HS-5 (cell line): ENCODE measurements at places on chromosomes 16 and 17.
A peak's percentile ranks its signal among the peaks of the same experiment; 100 is the strongest.

- DNase-seq, result no peak
Observed at GRCh38 chr17:36011201-36011600, 6.6 kb downstream of the CCL23 start.

DNA sequence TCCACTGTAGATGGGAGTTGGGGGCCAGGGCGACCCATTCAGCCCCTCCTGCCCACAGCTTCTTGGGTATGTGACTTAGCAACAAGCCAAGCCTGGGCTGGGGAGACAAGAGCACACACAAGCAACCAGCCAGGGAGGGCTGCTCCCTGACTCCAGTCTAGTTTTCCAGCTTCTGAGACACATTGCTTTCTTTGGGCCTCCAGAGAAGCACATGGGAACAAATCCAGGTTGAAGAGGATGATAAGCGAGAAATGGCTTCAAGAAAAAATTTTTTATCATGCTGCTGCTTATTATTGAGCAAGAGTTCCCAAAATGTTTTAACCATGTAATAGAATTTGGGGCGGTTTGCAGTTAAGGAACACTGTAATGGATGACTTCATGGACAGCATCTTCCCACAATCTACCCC, 173.7 kb downstream of the SOX9 start:
- no peak for DNase-seq

- DNase-seq, result peak; percentile 54
Observed at GRCh38 chr16:59604354-59604753, 870.2 kb upstream of the GOT2 start.

DNA sequence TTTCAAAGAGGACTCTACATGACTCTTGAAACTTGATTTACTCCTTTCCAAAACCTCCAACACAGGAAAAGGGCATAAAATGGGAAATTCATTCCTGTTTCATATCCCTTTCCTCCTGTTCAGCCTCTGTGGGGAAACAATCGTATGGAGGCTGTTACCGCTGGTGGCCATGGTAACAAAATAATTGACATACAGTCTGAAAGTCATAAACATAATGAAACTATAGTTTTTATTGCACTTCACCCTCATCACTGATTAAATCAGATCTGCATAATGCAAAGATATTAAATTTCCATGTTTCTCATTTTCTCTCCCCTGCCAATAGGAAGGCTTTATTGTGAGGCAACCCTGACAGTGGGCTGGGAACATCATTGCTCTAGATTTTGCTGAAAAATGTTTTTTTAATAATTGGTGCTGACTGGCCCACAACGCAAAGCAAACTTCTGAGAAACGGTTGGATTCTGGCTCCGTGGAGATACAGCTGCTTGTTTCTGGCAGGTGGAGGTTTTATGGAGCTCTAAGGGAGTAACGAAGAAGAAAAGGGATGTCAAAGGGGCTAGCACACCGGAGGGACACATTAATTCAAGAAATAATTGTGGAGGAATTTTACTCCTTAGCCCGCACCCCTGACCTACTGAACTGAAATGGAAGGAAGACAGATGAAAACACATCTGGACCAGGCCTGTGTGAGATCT, 154.2 kb upstream of the SHISA6 start:
- DNase-seq, result no peak

- DNase-seq, result no peak
Observed at GRCh38 chr17:9179602-9180001, 158.3 kb downstream of the NTN1 start.

DNA sequence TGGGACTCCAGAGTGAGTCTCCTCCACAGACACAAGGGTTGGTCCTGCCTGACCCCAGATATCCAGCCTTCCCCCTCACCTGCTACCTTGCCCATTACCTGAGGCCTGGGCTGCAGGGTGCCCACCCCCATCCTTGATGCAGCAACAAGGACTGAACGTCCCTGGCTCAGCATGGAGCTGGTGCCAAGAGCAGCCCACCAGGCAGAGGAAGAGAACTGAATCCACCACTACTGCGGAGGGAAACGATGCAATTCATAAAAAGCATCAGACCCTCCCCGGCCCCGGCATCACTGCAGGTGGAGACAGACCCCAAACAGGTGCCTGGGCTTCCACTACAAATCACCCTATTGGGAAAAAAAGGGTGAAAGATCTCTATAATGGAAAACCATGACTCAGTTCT, 131.0 kb upstream of the TNRC6C start:
- DNase-seq, result no peak

- no peak for DNase-seq
Observed at GRCh38 chr17:28975031-28975430, 23.7 kb upstream of the PHF12 start.

- DNase-seq, result no peak
Observed at GRCh38 chr17:70080541-70081347, 5.7 kb downstream of the KCNJ16 start.

GRCh38 chr16:7294020-7294419, 38.6 kb upstream of the RBFOX1 start:
- no peak for DNase-seq

- no peak for DNase-seq
Observed at GRCh38 chr16:87692176-87692575, 73.6 kb downstream of the KLHDC4 start.

DNA sequence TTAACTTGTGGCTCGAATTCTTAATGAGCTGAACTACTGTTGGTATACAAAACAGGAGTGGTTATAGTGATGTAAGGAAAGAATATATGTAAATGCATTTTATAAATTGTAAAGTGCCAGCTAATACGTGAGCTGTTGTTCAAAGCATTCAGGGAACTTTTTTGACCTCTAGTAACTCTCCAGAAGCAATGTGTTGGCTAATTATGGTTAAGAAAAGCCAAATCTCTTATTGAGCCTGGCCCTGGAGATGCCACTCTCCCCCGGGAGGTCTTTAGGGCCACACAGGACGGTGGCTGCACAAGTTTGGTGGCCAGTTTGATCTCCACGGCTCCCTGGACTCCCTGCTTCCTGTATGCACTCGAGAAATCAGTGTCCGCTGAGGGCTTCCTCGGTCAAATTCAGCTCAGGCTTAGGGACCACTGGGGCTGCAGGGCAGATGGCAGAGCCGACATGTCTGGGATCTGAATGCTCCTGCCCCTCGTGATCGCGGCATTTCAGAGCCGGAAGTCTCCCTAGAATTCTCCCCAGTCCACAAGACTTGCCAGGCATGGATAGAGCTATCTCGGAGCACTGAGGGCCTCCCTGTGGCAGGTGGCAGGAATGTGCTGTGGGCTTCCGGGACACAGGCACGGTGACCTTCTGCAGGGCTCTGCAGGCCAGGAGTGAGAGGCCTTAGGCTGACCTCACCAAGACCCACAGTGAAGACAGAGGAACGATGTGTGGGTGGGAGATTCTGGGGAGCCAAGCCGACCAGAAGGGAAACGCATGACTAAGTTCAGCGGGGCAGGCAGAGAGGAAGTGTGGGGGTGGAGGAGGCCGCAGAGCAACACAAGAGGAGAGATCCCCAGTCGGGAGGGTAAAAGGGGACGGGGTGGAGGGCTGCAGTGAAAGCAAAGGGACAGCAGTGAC, 18.6 kb upstream of the PITPNM3 start:
- DNase-seq, result no peak

- DNase-seq, result no peak
Observed at GRCh38 chr17:78476973-78477372, 98.5 kb downstream of the PGS1 start.

DNA sequence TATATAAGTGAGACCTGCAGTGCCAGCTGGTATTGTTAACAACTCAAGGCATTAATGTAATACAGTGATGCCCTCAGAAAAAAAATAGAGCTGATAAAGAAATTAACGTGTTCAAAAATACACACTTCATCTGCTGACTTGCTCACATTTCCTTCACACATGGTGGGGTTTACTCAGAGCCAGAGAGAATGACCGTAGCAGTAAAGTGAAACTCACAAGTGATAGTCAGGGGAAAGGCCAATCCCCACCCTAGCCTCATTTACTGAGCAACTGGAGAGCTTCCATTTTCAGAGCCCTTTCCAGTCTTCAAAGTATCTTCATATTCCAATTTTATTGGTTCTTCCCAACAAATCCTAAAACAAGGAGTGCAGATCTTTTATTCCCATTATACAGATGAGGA, 74.0 kb upstream of the HLF start:
- DNase-seq, result no peak

DNA sequence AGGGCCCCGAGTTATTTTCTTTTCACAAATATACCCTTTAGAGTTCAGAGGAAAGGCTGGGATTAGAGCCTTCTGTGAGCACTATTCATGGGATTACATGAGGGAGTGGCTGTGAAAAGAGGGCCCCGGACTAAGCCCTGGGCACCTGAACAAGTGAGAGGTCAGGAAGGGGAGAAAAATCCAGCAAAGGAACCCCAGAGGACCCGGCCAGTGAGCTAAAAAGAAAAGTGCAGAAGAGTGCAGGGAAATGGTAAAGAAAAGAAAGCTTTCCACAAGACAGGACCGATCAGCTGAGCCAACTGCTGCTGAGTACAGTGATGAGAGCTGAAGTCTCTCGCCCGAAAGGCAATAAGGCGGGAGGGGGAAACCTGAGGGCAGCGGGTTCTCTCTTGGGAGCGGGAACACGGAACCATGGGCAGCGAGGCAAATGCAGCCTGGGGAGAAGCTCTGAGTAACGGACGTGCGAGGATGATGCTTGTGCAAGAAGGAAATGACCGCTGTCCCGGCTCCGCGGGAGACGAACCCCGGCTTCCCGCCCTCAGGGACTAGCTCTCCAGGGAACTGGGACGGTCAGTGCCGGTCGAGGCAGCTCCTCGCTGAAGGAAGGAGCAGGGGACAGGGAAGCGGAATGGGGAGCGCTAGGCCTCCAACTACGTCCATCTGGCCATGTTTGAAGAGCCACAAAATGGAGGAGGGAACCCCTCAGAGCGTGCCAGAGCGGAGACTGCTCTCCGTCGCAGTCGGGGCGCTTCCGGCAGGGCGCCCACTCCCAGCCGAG, 665 bp upstream of the ALDH3A2 start:
- peak; percentile 65 for DNase-seq

GRCh38 chr16:13939821-13940220, 19.9 kb downstream of the ERCC4 start:
- DNase-seq, result no peak

DNA sequence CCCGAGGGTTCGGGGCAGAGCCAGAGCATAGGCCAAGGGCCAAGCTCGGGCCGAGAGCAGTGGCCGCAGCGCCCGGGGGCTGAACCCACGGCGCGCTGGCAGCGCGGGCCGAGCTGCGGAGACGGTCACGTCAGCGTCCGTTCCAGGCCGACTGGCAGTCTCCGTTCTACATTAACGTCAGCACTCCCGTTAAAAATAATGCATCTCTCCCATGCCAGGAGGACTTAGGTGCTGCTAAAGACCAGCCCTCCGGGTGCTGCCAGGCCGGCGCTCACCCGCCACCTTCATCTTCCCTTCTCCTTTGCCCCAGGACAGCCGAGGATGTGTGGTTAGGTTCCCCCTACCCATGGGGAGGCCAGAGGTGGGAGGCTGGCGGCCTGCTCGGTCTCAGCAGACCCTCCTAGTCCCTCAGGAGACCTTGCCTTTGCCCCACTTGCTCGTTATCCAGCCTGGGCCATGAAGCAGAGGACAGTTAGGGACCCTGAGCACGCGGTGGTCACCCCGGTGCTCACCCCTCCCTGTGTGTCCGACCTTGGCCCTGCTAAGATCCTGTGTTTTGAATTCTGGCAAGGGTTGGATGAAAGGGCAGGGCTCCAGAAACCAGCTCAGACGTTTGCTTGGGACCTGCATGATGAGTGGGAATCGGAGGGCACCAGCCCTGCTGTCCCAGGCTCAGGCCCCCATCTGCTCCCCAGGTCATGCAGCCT, 572 bp downstream of the MPG start:
- no peak for DNase-seq

- no peak for DNase-seq
Observed at GRCh38 chr17:73815474-73815873, 171.2 kb upstream of the SDK2 start.

DNA sequence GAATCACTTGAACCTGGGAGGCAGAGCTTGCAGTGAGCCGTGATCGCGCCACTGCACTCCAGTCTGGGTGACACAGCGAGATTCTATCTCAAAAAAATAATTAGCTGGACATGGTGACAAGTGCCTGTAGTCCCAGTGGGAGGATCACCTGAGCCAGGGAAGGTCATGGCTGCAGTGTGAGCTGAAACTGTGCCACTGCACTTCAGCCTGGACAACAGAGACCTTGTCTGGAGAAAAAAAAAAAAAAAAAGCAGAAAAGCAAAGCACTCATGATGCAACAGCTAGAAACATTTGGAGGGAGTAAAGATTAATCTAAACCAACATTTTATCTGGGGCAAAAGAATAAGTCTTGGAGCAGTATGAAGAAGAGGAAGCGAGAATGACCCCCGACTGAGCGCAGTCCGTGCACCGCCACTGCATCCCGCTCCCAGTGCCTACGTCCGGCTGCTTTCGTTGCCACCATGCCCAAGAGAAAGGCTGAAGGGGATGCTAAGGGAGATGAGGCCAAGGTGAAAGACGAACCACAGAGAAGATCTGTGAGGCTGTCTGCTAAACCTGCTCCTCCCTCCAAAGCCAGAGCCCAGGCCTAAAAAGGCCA, 8.2 kb downstream of the PRPSAP1 start:
- DNase-seq, result no peak

- DNase-seq, result no peak
Observed at GRCh38 chr17:48597778-48598631, 4.4 kb upstream of the HOXB5 start.

DNA sequence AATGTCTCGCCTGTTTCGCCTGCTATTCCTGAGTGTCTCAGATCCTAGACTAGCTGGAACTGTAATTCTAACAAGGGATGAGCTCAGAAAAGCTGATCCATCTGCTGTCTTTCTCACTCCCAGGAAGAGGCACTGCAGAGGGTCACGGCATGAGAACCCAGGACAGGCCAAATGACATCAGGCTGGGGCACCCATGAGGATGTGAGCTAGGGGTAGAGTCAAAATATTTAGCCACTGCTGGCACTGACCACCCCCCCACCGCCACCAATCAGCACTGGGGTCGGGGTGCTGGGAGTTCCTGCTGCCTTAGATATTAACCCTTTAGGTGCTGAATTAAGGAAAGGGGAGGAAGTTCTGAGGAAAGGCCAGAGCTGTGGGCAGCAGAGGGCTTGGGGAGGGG, 112.4 kb downstream of the IRX3 start:
- no peak for DNase-seq

DNA sequence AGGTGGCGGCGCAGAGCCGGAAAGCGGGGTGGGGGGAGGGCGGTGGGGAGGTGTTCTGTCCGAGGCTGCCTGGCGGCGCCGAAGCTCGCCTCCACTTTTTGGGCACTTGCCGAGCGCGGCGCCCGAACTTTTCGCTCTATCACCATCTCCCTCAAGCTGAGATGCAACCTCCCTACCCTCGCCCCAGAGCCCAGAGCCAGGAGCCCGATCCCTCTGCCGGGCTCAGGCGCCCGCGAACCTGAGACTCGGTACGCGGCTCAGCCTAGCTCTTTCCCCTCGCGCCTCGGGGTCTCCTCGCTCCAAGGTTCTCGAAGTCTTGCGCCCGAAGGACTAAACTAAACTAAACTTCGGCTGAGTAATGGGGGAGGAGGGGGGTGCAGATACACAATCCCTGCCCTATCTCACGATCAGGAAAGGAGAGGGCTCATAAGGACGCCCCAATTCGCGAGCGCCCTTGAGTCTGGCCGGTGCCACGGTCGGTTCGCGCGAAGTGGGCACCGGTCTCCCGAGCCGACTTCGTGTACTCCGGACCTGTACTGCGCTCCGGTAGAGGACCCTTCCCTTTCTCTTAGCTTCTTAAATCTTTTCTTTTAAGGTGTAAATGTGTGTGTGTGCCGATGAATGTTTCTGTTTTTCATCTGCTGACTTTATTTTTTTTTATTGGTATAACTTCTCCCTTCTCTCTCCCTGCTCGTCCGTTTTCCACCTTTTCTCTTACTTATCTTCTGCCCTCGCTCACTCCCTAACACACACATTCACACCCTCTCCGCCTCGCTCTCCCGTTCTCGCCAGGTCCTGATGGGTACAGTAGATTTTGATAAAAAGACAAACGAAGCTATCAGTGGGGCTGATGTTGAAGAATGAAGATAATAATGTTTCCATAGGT, 1.9 kb upstream of the SALL1 start:
- no peak for DNase-seq

GRCh38 chr17:80099291-80100034, 1.9 kb upstream of the GAA start:
- DNase-seq, result no peak
